NCI-H446 (cell line): ENCODE measurements at places on chromosomes 16 and 17.

GRCh38 chr17:47649972-47650524 lies 329 bp downstream of the KPNB1 start:
- no peak for DNase-seq

GRCh38 chr17:78172249-78173051 lies 4.1 kb downstream of the SYNGR2 start:
- DNase-seq, result no peak

- DNase-seq, result no peak
Measured at GRCh38 chr17:37605813-37606505, 3.3 kb downstream of the SYNRG start.

- DNase-seq, result no peak
Measured at GRCh38 chr17:51421525-51421924, 161.2 kb downstream of the UTP18 start.

- no peak for DNase-seq
Measured at GRCh38 chr16:30374538-30374937, at the start of gene MYL11. MYL11 (plus strand) TSS chr16:30374802; CDS start chr16:30374858, 56 bp downstream.

DNA sequence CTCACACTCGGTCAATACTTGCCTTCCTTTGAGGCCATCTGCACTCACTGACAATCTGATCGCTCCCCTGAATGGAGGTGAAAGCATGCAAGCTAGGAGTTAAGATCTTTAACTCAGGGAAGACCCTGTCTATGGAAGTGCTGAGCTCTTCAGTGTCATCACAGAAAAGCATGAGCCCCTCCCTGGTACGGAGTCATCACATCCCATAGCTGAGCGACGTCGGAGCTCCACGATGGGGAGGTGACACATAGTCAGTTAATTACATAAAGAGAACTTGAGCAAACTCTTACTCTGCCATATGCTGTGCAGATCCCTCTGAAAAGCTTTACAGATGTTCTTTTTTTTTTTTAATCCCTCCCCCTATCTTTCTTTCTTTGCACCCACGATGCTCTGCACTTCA lies 463.2 kb downstream of the WWOX start:
- DNase-seq, result no peak

DNA sequence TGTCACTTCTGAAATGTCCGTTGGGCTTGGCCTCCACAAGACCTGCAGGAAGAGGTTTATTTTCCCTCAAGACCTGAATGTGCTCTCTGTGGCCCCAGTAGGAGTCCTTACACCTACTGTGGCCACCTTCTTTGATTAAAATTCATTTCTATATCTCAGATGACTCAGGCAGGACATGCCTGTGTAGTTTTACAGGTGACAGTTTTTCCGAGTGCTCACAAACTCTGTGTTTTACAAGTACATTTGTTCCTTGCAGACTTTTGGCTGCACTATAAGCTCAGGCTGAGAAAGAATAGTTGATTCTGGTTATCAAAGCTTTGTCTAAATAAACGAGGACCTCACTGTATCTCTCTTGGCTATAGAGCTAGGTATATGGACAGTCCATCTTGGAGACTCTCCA lies 257.1 kb downstream of the MAP2K4 start:
- DNase-seq, result no peak

GRCh38 chr16:86823888-86824671 lies 245.7 kb downstream of the FOXL1 start:
- no peak for DNase-seq

- no peak for DNase-seq
Measured at GRCh38 chr16:25264597-25264996, 7.0 kb upstream of the ZKSCAN2 start.

GRCh38 chr17:68658999-68659780 lies 58.0 kb upstream of the FAM20A start:
- no peak for DNase-seq

- DNase-seq, result peak; percentile 10
Measured at GRCh38 chr16:19179546-19180490, 11.8 kb downstream of the SYT17 start.

DNA sequence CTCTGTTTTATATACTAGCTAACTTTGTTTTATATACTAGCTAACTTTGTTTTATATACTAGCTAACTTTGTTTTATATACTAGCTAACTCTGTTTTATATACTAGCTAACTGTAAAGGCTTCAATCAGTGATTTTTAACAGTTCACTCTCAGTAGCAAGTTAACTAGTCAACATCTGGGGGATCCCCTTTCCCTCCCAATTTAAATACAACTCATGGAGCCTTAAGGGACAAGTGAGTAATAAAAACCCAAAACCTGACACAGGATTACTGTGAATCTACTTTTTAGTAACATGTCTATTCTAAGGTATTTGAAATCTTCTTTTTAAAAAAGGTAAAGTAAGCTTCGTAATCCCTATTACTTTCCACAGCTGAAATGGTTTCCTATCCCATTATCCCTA lies 32.2 kb downstream of the FAM222B start:
- no peak for DNase-seq

DNA sequence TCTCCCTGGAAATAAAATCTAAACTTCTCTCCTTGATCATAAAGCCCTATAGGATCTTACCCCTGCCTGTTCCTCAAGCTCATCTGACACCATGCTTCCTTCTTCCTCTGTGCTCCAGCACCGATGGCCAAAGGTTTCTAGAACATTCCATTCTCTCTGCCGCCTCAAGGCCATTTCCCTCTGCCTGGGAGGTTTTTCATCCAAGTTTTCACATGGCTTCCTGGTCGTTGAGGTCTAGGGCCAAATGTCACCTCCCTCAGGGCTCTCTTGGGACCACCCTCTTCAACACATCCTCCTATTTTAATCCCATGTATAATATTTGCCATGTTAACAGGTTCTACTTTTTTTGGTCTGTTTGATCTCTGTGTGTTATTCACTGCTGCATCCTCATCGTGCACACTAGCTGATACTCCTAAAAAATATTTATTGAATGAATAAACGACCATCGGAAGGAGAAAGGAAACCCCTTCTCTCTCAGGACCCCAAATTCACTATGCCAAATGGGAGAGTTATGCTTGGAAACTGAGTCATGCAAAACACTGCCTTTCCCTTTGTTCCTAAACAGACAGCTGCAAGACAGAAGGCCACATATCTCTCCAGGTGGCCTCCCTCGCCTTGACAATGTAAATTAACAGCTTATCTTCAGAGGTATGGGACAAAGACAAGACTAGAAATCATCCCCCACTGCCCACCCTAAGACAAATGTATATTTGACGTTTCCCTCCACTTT lies 78.5 kb downstream of the XYLT1 start:
- DNase-seq, result no peak

GRCh38 chr16:86085795-86086194 lies 186.8 kb downstream of the IRF8 start:
- DNase-seq, result no peak

DNA sequence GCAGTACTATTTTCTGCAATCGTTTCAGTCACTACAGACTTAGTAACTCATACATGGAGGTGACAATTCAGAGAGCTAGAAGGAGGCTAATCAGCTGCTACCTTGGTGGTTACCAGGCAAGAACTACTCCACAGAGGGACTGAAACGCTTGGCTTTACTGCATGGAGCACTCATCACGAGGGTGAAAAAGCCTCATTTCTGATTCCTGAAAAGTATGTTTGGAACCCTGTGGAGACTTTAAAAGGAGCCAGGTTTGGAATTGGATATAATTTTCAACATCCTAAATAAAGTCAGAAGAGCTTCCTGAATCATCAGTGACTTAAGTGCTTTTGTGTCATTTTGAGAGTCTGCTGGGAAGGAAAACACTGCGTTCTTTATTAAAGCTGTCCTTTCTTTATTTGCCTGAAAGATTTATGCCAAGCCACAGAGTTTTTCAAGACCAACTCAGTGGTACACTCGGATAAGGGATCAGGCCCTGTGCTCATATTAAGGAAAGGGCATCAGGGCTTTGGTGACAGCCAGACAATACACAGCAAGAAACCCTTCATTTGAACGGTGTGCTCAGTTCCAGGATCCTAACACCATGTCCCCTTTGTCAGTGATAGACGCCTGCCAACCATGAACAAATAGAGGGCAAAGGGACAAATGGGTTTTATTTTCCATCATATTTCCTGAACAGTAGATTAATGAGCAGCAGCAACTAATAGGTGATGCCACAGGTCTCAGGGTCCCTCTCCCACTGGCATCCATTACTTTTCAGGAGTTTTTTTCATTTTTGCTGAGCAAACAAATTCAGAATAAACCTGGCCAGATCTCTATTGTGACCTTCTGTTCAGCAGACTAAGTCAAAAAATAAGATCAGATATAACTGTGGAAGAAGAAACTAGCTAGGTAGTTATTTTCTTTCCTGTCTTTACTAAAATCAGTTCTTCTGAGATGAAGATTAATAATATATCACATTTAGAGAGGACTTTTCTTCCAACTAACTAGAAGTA lies 80.5 kb upstream of the CLEC18B start:
- no peak for DNase-seq

GRCh38 chr16:1333149-1333812 lies at the start of gene BAIAP3:
BAIAP3 (plus strand) TSS chr16:1333645; CDS start chr16:1338550, 4,905 bp downstream.
- DNase-seq, result no peak

GRCh38 chr16:15576960-15577958 lies 65.7 kb downstream of the MARF1 start:
- no peak for DNase-seq

- DNase-seq, result no peak
Measured at GRCh38 chr16:14194721-14195120, 123.6 kb downstream of the MRTFB start.

- peak; percentile 76 for DNase-seq
Measured at GRCh38 chr16:49019081-49019633, 262.5 kb downstream of the CBLN1 start.

DNA sequence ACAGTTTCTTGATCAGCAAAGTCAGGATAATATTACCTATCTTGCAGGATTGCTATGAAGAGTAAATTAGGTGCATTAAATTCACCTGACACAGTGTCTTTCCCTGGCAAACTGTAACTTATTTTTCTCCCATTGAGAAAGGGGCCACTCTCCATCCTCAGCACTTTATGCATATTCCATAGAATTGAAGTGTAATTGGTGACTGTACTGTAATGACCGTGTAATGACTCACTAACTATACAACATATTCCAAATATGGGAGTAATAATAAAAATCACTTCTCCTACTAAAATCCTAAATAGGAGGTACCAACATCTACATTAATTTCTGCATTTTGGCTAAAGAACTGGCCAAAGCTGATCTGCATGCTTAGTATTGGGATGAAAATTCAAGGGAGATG lies 141.9 kb upstream of the NOG start:
- DNase-seq, result no peak

- no peak for DNase-seq
Measured at GRCh38 chr16:10849736-10850477, 27.1 kb upstream of the CIITA start.

GRCh38 chr16:24729951-24730815 lies 732 bp downstream of the TNRC6A start:
- no peak for DNase-seq

- DNase-seq, result no peak
Measured at GRCh38 chr16:88453611-88454522, 787 bp downstream of the ZFPM1 start.

GRCh38 chr17:37060094-37060493 lies 111.3 kb downstream of the AATF start:
- DNase-seq, result no peak

GRCh38 chr16:78535098-78535497 lies 435.6 kb downstream of the WWOX start:
- no peak for DNase-seq
